ENCODE measurements at places on chromosomes 3 and 15.

DNA sequence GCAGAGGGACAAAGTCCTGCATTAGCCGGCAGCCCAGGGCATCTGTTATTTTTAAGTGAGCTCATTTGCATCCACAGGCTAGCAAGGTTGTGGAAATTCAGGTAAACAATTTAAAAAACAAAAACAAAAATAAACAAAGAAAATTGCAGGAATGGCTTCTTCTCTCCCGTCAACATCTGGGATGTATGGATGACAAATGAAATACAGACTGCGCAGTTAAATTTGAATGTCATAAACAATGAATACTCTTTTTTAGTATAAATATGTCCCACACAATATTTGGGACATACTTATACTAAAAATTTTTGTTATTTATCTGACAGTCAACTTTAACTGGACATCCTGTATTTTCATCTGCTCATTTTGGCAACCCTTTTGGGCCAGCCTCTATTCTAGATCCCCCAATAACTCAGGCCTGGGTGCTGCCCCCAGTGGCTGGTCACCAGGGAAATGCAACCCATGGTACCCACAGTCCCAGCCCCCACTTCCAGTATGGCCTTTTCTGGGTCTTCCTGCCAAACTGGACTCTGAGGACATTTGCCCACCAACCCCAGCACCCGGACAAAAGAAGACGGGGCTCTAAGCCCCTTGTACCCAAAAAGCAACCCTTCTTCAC, 12.7 kb downstream of the GRM2 start:
- DNase-seq, result no peak

DNA sequence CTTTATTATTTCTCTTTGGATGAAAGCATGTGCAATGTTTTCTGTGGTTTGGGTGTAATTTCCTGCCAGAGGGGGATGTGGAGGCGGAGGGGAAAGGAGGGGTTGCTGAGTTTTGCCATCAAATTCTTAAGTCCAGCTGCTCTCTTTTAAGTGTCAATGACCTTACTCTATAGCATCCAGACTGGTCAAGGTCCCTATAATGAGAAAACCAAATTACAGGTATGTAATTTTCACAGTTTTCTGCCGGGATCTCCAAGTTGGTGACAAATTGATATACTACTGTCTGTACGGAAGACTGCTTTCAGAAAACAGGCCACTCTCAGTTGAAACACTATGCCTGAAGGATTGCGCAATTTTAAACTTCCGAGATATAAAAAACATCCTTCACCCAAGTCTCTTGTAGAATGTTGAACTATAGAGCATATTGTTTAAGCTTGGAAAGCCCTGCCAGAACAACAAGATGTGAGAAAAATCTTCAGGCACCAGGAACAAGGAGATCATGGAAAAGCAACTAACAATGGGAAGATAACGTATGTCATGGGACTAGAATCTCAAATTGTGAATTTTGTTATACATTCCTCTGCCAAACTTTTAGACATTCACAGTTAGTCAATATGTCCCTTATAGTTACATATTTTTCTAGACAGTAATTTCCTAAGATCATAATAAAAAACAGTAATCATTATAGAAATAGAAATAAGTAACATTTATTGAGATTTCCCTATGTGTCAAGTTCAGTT, 300.7 kb upstream of the SATB1 start:
- DNase-seq, result peak; percentile 7

DNA sequence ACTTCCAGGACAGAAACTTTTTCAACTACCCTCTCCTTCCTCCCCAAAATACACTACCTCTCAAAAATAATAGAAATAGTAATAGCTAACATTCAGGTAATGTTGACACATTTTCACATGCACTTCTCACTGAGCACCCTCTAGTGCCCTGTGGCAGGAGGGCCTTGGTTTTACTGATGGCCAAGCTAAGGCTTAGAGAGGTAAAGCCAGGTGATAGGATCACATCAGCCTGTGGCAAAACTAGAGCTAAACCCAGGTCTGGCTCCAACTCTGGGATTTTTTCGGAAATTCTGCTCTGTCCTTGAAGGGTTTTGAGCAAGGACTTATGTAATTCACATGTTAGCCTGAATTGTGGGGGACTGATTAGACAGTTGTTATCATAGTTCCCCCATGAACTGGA, 922 bp upstream of the TAMM41 start:
- DNase-seq, result peak; percentile 21

DNA sequence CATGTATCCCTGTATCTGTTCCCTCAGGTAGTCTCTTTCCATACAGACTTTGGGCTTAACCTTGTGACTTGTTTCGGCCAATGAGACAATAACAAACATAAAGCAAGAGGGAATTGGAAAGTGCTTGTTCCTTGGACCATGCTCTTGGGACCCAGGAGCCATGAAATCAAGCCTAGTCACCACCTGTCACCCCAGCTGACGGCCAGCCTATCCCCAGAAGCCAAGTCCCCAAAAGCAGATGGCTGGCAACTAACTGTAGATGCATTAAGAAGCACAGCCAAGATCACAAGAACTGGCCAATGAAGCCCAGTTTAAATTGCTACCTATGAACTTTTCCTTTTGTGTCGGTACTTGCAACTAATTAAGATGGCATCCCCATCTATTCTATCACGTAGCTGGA, 822.0 kb downstream of the CADM2 start:
- DNase-seq, result no peak

DNA sequence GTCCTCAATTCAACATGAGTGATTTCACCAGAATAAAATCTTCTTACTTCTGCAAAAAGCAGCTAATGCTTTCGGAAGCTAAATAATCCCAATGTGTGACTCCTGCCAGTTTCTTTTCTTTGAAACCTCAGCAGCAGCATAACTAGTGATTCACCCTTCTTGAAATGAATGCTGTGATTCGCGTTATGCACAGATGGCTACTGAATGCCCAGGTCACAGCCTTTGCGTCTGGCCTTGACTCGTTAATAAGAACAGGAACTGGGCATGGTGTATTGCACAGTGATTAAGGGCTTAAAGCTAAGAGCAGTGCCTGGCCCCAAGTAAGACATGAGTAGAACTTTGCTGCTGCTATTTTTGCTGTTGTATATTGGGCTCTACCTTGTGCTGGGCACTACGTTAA, 19.0 kb downstream of the CGNL1 start:
- DNase-seq, result peak; percentile 51

GRCh38 chr3:66938338-66938963, 59.7 kb upstream of the KBTBD8 start:
- DNase-seq, result peak; percentile 72

DNA sequence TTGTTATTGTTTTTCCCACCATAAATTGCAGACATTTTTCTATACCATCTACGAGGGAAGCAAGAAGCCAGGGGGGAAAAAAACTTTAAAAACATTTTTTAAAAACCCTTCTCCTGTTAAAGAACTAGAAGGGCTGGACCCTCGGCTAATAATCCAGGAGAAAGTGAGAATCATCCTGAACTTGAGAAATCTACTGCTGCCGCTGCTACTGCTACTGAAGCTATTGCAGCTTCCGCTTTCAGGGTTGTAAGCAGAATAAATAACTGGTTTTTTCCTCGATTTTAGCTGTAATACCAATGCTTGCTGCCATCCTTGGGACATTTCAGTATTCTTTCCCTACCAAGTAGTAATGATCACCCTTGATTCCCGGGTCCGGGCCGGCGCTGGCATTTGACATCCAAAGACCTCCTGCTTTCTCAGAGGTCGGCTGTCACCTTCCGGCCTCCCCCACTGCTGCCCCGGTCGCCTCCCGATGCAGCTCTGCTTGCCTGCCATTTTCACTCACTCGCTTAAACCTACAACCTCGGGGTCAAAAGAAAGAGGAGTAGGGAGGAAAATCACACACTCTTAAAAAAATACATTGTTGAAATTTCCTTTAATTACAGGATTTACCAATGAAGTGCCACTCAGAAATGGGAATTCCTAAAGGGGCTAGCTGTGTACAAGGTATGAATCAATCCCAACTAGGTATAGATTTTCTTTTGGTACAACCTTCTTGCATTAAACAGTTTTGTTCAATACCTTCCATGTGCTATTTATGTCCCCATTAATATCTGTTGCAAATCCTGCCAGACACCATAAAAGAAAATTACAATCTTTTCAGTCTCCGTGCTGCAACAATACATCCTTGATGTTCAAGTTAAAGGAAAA, 674 bp upstream of the MECOM start:
- no peak for DNase-seq

DNA sequence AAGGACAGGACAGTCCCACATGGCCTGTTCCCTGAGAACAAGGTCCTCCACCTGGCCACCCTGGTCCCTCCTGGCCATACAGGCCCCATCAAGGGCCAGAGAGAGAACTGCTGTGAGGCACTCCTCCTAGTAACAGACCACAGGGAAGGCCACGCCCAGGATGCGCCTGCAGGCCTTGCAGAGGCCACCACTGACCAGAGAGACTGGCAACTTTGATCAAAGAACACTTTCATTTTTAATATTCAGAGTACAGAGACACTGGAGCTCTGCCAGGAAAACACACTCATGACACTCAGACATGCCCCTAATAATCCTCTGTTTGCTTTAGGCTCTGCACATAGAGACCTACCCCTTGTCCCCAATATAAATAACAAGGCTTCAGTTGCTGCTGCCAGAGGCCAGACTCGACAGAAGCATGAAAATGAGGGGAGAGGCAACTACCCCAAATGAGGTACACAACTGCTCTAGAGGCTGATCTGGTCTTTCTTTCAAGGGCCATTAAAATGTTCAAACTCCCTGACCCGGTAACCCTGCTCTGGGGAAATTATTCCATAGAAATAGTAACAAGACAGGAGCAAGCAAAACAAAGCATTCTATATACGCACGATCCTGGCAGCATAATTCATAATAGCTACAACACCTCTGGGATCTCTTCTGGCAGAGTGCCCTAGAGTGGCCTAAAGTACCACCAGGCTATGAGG, 44.8 kb downstream of the CCDC12 start:
- no peak for DNase-seq

DNA sequence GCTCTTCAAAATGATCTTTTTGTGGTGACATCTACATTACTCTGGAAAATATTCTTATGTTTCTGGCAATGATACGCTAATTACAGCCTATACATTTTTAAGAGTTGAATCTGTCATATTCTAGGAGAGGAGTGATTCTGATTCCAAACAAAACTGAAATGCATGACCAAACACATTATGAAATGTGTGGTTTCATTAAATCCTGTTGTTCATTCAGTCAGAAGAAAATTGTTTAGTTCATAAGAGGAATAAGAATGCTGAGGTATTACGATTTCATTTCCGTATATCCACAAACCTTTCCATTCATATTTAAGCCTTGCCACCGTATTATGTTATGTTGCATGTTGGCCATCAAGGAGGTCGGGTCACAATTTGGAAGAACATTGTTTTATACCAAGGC, 345.1 kb downstream of the FEZF2 start:
- no peak for DNase-seq

- DNase-seq, result no peak
Observed at GRCh38 chr3:152738656-152739055, 96.3 kb upstream of the P2RY1 start.

DNA sequence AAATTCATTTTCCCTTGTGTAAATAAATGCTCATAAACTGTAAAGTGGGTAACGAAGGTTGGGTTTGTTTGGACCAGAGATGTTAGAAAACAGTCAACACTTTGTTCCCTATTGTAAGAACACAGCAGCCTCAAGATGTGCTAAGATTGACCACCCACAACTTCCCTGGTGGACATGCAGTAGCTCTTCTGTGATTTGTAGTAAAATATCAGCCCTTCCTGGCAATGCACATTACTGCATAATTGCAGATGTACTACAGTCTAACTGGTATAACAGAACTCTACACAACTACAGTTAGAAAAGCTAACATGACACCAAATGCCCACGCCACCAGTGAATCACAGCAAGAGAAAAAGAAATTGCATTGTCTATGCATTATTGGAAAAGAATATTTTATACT, 129.4 kb downstream of the FGF12 start:
- no peak for DNase-seq
